Thoracic aorta (tissue), 2 donors: ENCODE measurements at places on chromosomes 7 and 10. TPM values are rescaled to one million over a fixed set of nuclear protein-coding genes. Genes with fewer than 3 reads are reported as not detected.

DNA sequence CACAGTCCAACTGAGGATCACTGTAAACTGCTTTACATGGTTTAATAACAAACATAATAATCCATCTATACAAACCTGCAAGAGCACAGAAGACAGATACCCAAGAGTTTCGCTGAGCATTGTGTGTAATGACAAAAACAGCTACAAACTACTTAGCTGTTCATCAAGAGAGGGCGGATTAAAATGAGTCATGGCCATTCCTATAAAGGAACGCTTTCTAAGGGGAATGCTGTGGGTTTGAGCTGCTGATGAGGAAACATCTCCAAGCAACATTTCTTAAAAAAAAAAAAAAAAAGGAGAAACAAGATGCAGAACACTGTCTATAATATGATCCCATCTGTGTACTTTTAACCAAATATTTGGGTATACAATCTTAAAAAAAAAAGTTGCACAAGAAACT lies 33.8 kb downstream of the VOPP1 start:
- peaks cover 33% of the 10 kb centered on the region for H3K4me1 ChIP-seq
- no peaks in the 10 kb centered on the region for H3K27me3 ChIP-seq
- no peak overlapping the region for H3K27ac ChIP-seq
- DNase-seq = no peak

- peaks cover 44% of the 10 kb centered on the region for H3K4me1 ChIP-seq
- H3K27ac ChIP-seq = peak overlapping the region; percentile 74
- no peaks in the 10 kb centered on the region for H3K27me3 ChIP-seq
- no peak overlapping the region for H3K4me3 ChIP-seq
Measured at GRCh38 chr10:103651783-103652476, 158.4 kb downstream of the NEURL1 start.

GRCh38 chr7:5696346-5697110 lies 84.9 kb downstream of the RNF216 start:
- DNase-seq = no peak
- no peak overlapping the region for H3K4me3 ChIP-seq
- H3K36me3 ChIP-seq = no peaks in the 10 kb centered on the region
- no peaks in the 10 kb centered on the region for H3K27me3 ChIP-seq
- peak overlapping the region; percentile 99 for H3K27ac ChIP-seq
- peaks cover 97% of the 10 kb centered on the region for H3K4me1 ChIP-seq

- H3K4me3 ChIP-seq = no peak overlapping the region
- DNase-seq = no peak
- H3K27me3 ChIP-seq = no peaks in the 10 kb centered on the region
- no peaks in the 10 kb centered on the region for H3K36me3 ChIP-seq
Measured at GRCh38 chr10:85606401-85606800, 760.2 kb downstream of the GRID1 start.

GRCh38 chr7:68904630-68905029 lies 693.6 kb upstream of the AUTS2 start:
- no peak overlapping the region for H3K4me3 ChIP-seq
- DNase-seq = no peak
- H3K4me1 ChIP-seq = no peaks in the 10 kb centered on the region
- no peaks in the 10 kb centered on the region for H3K36me3 ChIP-seq
- H3K27ac ChIP-seq = no peak overlapping the region
- H3K27me3 ChIP-seq = no peaks in the 10 kb centered on the region

DNA sequence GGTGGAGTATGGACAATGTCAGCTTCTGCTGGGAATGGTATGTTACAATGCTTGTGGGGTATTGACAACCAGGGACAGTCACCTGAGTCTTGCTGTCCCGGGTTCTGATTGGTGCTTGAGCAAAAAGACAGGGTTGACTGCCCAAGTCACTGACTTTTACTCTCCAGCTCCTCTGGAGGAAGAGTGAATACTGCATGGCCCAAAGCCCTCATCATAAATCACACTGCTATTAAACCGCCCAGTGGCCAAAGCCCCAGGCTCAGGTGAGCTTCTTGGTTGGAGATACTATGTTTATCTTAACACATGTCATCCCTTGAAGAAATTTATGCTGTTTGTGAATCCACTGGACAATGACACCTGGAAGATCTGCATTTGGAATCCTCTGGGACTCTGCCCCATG lies 90.0 kb upstream of the IGFBP3 start:
- no peak overlapping the region for H3K4me3 ChIP-seq
- H3K36me3 ChIP-seq = no peaks in the 10 kb centered on the region
- H3K27ac ChIP-seq = no peak overlapping the region
- no peaks in the 10 kb centered on the region for H3K4me1 ChIP-seq
- no peak for DNase-seq

GRCh38 chr7:15489383-15489782 lies 72.4 kb downstream of the AGMO start:
- no peaks in the 10 kb centered on the region for H3K27me3 ChIP-seq
- no peak overlapping the region for H3K4me3 ChIP-seq
- no peak for DNase-seq
- H3K4me1 ChIP-seq = peaks cover 13% of the 10 kb centered on the region
- no peaks in the 10 kb centered on the region for H3K36me3 ChIP-seq
- no peak overlapping the region for H3K27ac ChIP-seq

DNA sequence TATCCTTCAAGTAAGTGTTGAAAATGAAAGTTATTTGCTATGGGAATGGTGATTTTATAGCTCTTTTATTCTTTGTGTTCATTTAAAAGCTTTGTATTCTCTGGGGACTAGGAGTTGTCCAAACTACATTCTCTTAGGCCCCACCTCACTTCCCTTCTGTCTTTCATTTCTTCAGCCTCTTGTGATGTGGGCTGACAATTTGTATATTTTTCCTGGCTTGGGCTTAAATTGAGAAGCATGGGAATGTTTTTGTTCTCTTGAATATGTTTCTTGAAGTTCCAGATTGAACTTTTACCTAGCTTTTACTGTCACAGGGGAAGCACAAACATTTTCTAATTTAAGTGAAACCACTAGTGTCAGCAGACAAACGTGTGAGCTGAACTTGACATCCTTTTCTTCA lies 27.9 kb downstream of the BBS9 start:
- peaks cover 3% of the 10 kb centered on the region for H3K36me3 ChIP-seq
- H3K27ac ChIP-seq = no peak overlapping the region
- no peaks in the 10 kb centered on the region for H3K4me1 ChIP-seq
- DNase-seq = no peak

Gene TWIST1
- total RNA-seq = 14.2 TPM

DNA sequence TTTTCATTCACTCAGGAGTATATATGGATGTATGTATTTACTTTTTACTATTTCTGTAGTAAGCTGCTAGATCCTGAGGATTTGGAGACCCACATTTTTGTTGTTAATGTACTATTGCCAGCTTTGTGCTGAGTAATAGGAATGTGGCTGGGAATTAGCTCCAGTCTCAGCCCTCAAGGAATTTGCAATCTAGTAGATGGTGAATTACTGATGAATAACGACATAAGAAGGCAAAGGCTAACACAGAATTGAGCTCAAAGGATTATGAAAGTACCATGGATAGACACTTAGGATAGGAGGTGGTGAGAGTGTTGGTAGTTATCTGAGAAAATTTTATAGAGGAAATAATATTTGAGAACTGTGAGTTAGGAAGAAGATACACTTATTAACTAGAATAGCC lies 19.9 kb downstream of the CASD1 start:
- peaks cover 6% of the 10 kb centered on the region for H3K36me3 ChIP-seq
- no peaks in the 10 kb centered on the region for H3K4me1 ChIP-seq
- H3K4me3 ChIP-seq = no peak overlapping the region
- no peaks in the 10 kb centered on the region for H3K27me3 ChIP-seq
- no peak for DNase-seq

DNA sequence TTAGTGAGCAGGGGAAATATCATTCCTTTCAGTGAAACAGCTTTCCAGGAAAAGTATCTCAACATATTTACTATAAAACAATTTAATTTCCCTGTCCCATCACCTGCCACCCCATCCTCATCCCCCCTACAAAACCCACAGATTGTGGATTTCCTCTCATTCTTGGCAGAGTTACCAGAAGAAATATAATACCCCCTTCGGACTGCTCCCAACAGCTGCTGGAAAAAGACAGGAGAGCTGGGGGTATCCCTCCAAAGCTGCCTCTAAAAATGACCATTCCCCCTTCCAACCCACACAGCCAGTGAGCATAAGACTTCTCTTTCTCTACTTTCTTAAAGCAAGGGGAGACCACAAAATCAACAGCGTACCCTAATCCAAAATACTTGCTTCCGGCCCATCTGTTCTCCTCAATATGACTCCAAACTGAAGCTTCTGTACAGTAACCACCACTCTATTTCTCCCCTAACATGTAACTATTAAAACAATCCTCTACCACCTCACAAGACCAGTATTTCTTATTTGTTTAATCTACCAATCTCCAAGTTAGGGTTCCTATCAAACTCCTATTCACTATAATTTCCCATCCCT lies 7.8 kb downstream of the FBXW4 start:
- H3K27ac ChIP-seq = no peak overlapping the region
- no peak for DNase-seq
- no peaks in the 10 kb centered on the region for H3K36me3 ChIP-seq

GRCh38 chr7:47307311-47307710 lies 274.6 kb downstream of the TNS3 start:
- H3K4me3 ChIP-seq = no peak overlapping the region
- H3K4me1 ChIP-seq = peaks cover 7% of the 10 kb centered on the region
- no peak overlapping the region for H3K27ac ChIP-seq
- DNase-seq = no peak

DNA sequence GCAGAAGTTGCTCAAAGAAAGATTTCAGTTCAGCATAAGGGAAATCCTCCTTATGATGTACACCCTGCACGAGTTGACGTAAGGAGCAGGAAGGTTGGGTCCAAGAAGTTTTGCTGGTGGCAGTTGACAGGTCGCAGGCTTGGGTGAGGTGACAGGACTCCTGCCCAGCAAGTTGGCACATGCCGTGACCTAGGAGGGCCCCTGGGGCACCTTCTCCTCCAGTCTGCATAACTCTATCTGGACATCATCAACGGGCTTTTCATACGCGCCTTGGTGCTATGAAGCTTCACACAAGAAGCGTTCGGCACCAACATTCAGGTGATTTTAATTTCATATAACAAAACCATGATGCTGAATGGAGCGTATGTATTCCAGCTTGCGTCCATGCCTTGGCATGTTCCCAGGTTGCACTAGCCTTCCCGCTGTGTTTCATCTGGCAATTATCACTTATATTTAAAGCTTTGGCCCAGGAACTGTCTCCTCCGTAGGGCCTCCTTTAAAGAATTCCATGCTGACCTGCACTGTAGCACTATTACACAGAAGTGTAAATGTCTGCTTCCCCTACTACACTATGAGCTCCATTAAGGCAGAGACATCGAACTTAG lies 651.6 kb upstream of the FOXK1 start:
- H3K36me3 ChIP-seq = no peaks in the 10 kb centered on the region
- no peak overlapping the region for H3K4me3 ChIP-seq
- peaks cover 24% of the 10 kb centered on the region for H3K4me1 ChIP-seq
- no peak for DNase-seq
- no peak overlapping the region for H3K27ac ChIP-seq
- H3K27me3 ChIP-seq = no peaks in the 10 kb centered on the region

Gene NEUROD6
- total RNA-seq = not detected

DNA sequence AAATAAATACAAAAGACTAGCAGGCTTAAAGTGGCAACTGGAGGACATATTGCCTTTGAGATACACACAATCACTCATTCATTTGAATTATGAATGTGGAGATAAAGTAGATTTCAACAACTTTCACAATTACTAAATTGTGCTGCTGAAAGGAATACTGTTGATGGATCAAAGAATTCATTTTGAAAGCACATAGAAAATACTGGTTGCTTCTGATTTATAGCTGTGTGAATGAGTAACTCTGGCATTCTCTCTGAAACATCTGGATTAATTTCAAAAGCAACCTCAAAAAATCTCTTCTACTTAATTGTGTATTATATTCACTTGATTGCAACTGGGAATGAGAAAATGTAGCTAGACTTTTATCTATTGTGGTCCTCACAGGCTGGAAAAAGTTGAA lies 397.6 kb downstream of the THSD7A start:
- H3K27ac ChIP-seq = no peak overlapping the region
- H3K36me3 ChIP-seq = no peaks in the 10 kb centered on the region
- DNase-seq = no peak
- no peaks in the 10 kb centered on the region for H3K27me3 ChIP-seq
- no peak overlapping the region for H3K4me3 ChIP-seq

DNA sequence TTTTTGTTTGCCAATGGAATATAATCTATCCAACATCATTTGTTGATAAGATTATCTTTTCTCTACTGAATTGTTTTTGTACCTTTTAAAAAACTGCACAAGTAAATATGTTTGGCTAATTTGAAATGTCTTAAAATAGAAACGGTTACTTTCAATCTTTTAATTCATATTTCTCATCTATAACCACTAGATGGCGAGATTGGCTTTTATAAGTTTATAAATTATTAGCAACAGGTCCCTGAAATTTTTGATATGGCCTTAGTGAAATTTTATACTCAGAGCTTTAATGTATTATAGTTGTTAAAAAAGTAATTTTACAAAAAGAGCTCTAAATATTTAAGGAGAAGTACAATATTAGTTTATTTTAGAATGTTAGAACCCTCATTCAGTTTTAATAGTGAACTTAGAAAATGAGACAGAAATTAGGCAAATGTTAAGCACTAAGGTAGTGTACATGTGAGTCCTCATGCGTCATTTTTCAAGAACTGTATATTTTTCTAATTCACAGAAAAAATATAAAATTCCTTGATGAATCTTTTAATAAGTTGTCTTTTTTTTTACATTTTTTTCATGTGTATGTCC lies 592.5 kb downstream of the ARL4A start:
- no peak for DNase-seq
- H3K4me1 ChIP-seq = no peaks in the 10 kb centered on the region
- H3K4me3 ChIP-seq = no peak overlapping the region

DNA sequence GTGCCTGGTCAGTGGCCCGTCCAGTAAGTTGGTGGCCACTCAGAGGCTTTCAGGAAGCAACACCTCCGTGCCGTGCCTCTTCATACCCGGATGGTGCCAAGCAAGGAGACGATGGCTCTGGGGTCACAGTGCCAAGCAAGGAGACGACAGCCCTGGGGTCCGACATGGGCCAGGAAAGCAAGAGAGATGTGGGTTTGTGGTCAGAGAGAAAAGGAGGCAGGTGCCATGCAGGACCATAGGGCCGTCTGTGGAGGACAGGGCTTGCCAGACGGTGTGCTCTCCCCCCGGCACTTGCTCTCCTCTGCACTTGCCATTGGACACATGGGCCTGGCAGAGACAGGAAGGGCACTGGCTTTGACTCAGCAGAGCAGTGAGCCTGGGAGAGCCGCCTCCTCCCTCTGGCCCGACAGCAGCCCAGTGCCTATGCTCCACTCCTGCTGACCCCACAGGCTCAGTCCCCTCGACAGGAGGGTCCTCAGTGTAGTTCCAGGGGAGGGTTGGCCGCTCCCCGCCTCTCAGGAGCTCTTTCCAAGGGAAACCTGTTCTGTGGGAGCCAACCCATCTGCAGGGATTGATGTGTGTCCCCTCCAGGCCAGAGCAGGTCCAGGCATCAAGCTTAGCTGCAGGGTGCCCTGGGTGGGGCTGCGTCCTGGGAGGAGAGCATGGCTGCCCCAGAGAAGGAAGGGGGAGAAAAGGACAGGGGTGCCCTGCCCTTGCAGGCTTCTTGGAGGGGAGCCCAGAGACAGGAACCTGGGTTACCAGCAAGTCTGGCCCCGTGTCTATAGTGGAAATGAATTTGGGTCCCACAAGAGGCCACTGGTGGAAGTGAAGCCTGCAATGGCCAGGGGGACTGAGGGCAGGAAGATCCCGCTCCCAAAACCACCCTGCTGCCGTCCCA lies 7.6 kb upstream of the CALML5 start:
- no peaks in the 10 kb centered on the region for H3K36me3 ChIP-seq
- no peaks in the 10 kb centered on the region for H3K4me1 ChIP-seq
- no peaks in the 10 kb centered on the region for H3K27me3 ChIP-seq
- DNase-seq = no peak
- H3K27ac ChIP-seq = no peak overlapping the region
- no peak overlapping the region for H3K4me3 ChIP-seq
